Thyroid gland (tissue), 4 donors: ENCODE measurements at places on chromosomes 3 and 15. TPM values are rescaled to one million over a fixed set of nuclear protein-coding genes. Genes with fewer than 3 reads are reported as not detected.

GOLGA8T gene
- 1.2 TPM for total RNA-seq

HSPBAP1 gene
- total RNA-seq, result 15.7 TPM

CPNE9 gene
- not detected for total RNA-seq

APBA2 gene
- 7.7 TPM for total RNA-seq

OR5K2 gene
- not detected for total RNA-seq
